Left lung (tissue), 14 donors: ENCODE measurements at places on chromosomes 5 and 9. TPM values are rescaled to one million over a fixed set of nuclear protein-coding genes. Genes with fewer than 3 reads are reported as not detected.

WDR55 gene
- total RNA-seq = 26.5 TPM

- H3K4me1 ChIP-seq = no peaks in the 10 kb centered on the region
- DNase-seq = no peak
- H3K36me3 ChIP-seq = no peaks in the 10 kb centered on the region
- H3K27me3 ChIP-seq = no peaks in the 10 kb centered on the region
- no peak overlapping the region for H3K4me3 ChIP-seq
These were observed 46.1 kb upstream of the TMED7 start for GRCh38 chr5:115671939-115672338.

GRCh38 chr5:135229122-135229521 lies 169.9 kb downstream of the MACROH2A1 start:
- H3K27ac ChIP-seq = no peak overlapping the region
- H3K4me1 ChIP-seq = peaks cover 15% of the 10 kb centered on the region
- H3K4me3 ChIP-seq = no peak overlapping the region
- H3K36me3 ChIP-seq = no peaks in the 10 kb centered on the region
- peak; percentile 15 for DNase-seq

DNA sequence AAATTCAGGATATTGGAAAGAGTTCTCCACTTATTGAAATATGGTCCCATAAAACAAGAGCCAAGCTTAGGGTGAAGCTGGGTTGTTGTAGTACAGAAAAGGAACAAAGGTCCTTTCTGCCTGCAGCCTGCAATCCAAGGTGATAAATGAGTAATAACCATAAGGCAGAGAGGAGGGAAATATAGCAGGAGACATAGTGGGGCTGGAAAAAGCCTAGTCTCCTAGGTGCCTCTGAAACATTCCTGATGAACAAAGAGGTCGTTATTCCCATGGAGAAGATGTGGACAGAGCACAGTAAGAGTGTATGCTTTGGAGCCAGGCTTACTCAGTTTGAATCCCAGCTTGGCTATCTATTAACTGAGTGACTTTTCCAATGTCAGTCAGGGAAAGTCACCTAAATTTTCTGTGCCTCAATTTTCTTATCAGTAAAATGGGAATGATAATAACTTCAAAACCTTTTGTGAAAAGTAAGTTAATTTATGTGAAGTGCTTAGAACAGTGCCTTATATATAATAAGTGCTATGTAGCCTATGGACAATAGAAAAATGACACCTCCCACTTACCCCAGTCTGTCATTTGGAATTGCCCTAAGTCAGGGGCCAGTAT lies 110.8 kb upstream of the GRIN3A start:
- no peaks in the 10 kb centered on the region for H3K27me3 ChIP-seq
- no peaks in the 10 kb centered on the region for H3K36me3 ChIP-seq
- no peak overlapping the region for H3K27ac ChIP-seq
- H3K4me1 ChIP-seq = no peaks in the 10 kb centered on the region
- H3K4me3 ChIP-seq = no peak overlapping the region

FGF18 gene
- 3.1 TPM for total RNA-seq

MOB3B gene
- 7.2 TPM for total RNA-seq

GRCh38 chr9:127485995-127486394 lies 34.7 kb downstream of the LRSAM1 start:
- no peak overlapping the region for H3K4me3 ChIP-seq
- no peak overlapping the region for H3K27ac ChIP-seq
- no peak for DNase-seq
- H3K27me3 ChIP-seq = no peaks in the 10 kb centered on the region
- H3K4me1 ChIP-seq = no peaks in the 10 kb centered on the region
